Psoas muscle (tissue), 8 donors: ENCODE measurements at places on chromosomes 5 and 9. TPM values are rescaled to one million over a fixed set of nuclear protein-coding genes. Genes with fewer than 3 reads are reported as not detected.

- no peak for DNase-seq
- H3K27me3 ChIP-seq, result no peaks in the 10 kb centered on the region
- H3K4me3 ChIP-seq, result no peak overlapping the region
- H3K27ac ChIP-seq, result no peak overlapping the region
Measured at GRCh38 chr5:81145329-81145935, 87.7 kb upstream of the CKMT2 start.

DNA sequence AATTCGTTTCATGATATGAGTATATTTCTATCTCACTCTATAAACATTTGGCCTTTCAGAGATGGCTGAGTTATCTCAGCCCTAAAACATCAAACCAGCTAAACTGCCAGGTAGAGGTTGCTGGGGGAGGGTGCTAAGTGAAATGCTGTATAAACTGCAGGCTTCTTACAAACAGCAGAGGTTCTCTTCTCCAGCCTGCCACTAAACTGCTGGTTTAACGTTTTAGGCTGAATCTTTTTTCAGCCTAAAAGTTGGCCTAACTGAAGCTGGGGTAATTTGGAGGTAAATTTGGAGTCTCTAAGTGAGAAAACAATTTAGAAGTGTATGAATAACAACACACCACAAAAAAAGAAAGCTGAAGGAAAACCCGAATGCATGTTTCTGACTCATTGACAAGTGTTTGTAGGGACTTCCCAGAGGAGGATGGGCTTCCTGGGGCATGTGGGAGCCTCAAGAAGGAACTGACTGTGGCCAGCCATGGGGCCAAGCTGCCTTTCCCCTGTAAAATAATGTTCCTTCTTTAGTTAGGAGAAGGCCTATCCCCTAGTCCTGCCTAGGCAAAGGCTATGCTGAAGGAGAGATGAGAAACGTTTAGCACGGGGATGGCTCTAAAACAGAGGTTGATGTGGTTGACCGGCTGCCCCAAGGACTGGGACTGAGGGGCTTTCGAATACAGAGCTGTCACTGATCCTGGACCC lies 44.3 kb downstream of the SLC28A3 start:
- H3K4me1 ChIP-seq, result no peaks in the 10 kb centered on the region
- no peak overlapping the region for H3K27ac ChIP-seq

GRCh38 chr5:6763191-6763590 lies 50.0 kb downstream of the TENT4A start:
- peaks cover 15% of the 10 kb centered on the region for H3K4me1 ChIP-seq
- no peaks in the 10 kb centered on the region for H3K27me3 ChIP-seq
- no peak overlapping the region for H3K27ac ChIP-seq
- no peak overlapping the region for H3K4me3 ChIP-seq
- no peak for DNase-seq

DNA sequence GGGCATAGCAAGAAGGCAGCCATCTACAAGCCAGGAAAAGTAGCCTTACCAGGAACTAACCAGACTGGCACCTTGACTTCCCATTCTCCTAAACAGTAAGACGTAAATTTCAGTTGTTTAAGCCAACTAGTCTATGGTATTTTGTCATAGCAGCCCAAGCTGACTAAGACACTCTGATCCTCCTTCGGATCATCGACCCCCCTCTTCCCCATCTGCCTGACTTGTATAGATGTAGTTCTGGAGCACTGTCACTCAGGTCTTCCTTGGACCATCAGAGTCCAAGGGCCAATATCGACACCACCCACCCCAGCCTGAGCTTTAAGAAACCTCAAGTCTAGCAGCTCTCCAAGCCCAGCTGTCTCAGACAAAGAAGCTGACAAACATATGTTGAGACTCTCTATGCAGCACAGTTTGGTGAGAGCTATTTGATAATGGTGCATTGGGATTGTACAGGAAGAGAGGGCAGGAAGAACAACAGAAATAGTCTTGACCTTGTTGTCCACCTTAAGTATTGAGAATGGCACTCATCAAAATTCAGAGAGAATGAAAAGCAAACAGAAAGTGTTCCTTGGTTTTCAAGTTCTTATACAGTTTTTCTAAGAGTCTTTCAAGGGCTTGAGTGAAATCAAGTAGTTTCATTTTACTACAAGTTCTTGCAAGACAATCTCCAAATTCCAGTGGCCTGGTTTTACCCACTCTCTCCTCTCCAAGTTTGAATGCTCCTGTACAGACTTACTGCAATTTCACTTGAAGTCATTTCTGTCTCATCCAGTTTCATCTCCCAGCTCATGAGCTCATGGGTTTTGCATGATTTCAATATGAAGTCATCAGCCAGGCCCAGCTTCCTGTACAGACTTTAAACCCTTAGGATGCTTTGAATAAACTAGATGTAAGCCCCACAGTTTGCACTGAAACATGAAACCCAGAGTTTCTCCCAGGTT lies 122.3 kb upstream of the RAI14 start:
- H3K4me1 ChIP-seq, result no peaks in the 10 kb centered on the region
- H3K27ac ChIP-seq, result no peak overlapping the region
- DNase-seq, result no peak
- H3K27me3 ChIP-seq, result no peaks in the 10 kb centered on the region
- no peaks in the 10 kb centered on the region for H3K36me3 ChIP-seq

The RNF208 gene
- 9.1 TPM for total RNA-seq

DNA sequence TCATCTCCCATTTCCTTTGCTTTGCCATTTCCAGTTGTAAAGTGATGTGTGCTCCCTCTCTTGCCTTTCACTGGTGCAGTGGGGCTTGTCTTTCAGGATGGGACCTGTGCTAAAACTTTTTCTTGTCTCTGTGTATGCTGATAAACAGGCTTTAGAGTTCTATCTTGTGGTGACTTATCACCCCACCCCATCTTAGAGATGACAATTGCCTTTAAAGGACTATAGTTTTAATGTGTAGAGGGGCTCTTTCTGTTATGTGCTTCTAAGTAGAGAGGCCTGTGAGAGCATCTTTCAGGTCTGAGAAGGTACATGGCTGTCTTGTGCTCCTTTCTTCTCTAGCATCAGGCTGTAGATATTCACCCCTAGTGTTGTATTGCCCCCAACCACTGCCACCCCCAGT lies 21.9 kb downstream of the MAN2A1 start:
- no peaks in the 10 kb centered on the region for H3K27me3 ChIP-seq
- DNase-seq, result no peak
- peaks cover 31% of the 10 kb centered on the region for H3K4me1 ChIP-seq

The ELOVL7 gene
- total RNA-seq, result 0.29 TPM

The NR5A1 gene
- 0.75 TPM for total RNA-seq

- H3K4me3 ChIP-seq, result no peak overlapping the region
- peaks cover 5% of the 10 kb centered on the region for H3K4me1 ChIP-seq
- no peaks in the 10 kb centered on the region for H3K27me3 ChIP-seq
- H3K27ac ChIP-seq, result peak overlapping the region; percentile 23
- DNase-seq, result peak; percentile 26
Measured at GRCh38 chr5:149938791-149939358, 5.7 kb downstream of the PDE6A start.
